ENCODE measurements at places on chromosomes 6 and 20.
A peak's percentile ranks its signal among the peaks of the same experiment; 100 is the strongest.

DNA sequence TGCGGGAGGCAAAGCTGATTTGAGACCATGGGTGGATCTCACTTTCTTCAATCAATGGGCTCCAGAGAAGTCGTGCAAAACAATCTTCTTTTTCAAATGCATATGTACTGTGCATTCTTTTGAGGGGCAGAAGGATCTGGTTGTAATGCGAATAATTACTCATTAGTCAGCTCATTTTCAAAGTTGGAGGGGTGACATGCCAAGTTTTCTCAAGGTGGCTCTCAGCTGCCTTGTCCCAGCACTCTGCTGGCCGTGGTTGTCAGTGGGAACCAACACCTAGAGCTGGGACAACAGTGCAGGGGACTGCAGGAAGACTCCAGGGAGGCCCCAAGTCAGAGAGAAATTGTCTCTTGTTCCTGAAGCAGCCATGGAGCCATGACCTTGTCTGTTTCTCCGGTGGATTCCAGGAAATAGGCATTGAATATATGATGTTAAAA is 25.3 kb downstream of the MYT1 start:
- no peak for DNase-seq

DNA sequence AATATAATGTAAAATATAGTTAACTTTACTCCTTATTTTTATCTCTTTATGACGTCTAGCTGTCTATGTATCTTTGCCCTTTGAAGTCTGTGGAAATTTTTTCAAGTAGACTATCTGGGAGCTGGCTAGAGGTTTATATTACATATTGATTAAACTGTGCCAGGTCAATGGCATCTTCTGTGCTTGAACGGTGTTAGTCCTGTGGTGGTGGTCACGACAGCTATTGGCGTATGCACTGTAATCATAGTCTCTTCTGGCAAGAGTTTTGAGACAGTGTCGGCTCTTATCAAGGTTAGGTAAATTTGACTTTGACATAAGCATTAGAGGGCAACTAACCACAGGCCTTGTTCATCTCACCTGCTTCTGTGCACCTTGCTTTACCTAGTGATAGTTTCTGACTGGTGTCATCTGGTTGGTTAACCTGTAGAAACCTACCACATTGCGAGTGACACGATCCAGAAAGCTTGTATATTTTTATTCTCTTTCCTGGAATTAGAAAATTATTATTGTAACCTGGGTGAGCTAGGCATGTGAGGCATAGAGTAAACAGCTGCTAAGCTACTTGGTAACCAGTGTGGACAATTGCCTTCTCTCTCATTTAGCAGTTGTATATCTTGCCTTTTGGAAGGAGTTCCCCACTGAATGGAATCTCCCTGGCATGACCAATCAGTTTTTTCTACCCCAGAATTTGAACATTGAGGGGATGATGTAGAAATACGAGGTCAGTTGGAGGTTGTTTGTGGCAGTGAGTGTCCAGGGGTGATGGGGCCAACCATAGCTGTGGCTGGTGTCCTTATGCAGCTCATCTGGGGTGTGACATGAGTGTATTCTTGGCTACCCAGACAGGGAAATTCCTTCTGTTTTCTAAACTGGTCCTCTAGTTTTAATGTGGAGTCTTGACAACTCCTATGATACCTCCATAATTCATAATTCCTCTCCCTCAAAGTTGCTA is 45.9 kb downstream of the SH3BGRL2 start:
- DNase-seq = no peak

- no peak for DNase-seq
Measured at GRCh38 chr20:42530855-42531448, 658.8 kb downstream of the PTPRT start.

DNA sequence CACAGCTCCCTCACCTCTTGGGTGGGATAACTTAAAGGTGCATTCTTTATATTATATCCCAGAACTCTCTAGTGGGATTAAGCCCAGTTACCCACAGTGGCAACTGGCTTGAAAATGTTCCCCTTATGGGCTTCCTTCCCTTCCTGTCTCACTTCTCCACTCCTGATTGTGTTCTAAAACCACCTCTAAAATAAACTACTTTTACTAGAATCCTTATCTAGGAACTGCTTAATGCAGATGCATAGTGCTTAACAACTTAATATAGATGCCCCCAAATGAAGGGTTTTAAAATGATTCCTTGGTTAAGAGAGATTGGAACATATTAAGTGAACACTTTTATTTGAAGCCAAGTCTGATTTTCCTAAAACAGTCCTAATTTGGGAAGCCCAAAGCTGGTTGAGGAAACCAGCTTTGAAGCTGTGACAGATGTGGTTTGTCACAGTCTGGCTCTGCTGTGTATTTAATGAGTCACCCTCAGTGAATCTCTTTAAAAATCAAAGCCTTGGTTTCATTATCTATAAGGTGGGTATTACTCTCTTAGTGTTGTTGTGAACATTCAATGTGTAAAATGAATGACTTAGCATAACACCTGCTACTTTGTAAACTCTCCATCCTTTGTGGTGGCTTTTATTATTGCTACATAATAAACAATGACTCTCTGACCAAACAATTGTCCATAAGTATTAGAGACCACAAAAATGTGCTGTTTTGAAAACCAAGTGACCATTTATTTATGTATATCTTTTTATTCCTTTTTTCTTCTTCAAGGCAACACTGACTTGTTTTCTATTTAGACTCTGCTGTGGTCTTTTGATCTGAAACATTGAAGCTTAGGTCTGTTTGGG is 24.4 kb downstream of the PLCB1 start:
- peak; percentile 75 for DNase-seq

DNA sequence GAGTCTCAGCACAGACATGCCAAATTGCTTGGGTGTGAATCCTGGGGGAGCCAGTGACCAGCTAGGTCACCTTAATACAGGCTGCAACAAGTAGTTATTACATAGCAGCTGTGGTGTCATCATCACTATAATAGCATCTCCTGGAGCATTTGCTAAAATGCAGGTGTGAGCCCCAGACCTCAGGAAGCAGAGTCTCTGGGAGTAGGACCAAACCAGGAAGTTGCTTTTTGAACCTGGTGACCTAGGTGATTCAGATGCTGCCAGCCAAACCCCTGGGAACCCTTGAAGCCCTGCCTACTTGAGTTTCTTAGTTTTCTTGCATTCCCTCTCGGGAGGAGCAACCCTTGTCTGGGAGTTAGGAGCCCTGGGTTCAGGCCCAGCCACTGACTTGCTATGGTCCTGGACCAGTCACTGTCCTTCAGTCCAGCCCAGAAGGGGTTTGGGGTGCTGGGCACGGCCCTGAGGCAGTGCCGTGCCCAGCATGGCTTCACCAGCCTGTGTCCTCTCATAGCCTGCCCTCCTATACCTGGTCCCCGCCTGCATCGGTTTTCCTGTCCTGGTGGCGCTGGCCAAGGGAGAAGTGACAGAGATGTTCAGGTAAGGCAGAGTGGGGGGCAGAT is 39.3 kb upstream of the ID1 start:
- no peak for DNase-seq

DNA sequence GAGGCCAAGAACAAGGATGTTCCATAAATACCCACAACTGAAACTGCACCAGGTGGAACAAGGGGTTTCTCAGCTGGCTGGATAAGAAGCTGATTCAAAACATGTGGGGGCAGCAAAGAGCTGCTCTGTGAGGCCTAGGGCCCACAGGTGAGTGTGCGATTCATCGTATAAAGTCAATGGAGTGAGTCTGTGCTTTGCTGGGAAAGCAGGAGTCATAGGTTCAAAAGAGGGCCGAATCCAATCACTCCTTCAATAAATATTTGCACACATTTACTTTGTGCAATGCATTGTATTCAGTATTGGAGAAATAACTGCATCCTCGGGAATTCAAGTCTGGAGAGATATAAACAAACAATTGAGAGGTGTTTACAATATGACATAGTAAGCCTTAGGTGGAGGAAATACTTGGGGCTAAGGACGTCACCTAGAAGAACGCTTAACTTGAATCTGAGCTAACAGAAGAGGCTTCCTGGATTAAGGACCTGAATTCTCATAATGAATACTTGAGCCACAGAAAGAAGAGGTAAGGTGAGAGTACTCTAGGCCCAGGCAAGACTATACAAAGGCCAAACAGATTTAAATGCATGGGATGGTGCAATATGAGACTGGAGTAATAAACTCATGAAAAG is 83.7 kb upstream of the TMEM30A start:
- peak; percentile 78 for DNase-seq

DNA sequence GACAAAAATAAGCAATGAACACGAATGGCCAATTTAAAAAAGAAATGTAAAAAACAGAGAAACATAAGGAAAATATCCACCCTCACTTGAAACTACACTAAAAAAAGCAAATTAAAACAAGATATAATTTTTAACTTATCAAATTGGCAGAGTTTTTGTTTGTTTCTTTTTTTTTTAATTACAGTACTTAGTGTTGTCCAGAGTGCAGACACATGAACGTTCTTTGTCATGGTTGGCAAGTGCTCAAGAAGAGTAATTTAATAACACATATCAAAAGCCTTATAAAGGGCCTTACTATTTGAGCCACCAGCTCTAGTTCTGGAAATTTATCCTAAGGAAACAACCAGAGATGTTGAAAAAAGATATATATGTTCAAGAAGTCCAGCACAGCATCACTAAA is 142.3 kb downstream of the ATXN1 start:
- DNase-seq = no peak

GRCh38 chr20:9344083-9344920 is 170.1 kb upstream of the LAMP5 start:
- DNase-seq = peak; percentile 79

DNA sequence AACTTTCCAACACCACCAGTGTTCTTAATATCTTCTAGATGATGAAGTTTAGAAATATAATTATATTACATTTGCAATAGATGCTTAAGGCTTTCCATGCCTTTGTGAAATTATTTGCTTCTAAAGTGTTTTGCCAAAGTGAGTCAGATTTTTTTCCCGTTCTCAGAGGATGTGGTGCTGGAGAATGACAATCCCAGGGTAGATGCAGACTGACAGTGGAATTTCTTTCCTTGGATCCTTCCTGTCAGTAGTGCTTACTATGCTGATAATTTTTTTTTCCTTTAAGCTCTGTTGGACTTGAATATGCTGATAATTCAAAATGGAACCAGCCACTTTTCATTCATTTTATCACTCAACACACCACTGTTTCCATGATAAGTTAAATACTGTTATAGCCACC is 59.9 kb upstream of the SOX4 start:
- no peak for DNase-seq

DNA sequence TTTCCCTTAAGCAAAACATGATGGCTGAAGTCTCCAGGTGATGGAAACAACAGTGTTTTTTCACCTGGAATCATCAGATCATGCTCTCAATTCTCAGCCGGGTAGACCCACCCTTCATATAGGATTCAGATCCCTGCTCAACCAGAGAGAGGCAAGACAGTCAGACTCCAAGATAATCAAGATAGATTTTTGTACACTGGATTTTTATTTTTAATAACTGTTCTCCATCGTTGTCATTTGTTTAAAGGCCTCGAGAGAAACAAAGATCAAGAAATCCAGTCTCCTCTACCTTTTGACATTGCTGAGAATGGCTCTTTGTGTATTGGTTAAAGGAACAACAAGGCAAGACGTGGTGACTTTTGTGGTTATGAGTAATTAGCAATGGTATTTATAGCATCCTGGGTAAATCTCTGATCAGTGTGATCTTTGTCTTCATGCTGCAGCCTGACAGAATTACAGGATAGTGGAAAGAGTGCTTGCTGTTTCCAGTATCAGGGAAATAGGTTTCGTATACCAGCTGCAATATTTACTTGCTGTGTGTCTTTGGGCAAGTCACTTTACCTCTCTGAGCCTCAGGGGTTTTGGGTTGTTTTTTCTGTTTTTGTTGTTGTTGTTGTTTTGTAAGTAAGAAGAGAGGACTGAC is 29.9 kb downstream of the ID4 start:
- no peak for DNase-seq

- no peak for DNase-seq
Measured at GRCh38 chr6:9405369-9405768, 970.0 kb upstream of the SLC35B3 start.

GRCh38 chr20:33826270-33826897 is 15.2 kb downstream of the CHMP4B start:
- DNase-seq = no peak

- DNase-seq = no peak
Measured at GRCh38 chr6:134925800-134926199, 24.1 kb downstream of the ALDH8A1 start.

- DNase-seq = no peak
Measured at GRCh38 chr20:60795651-60796050, 456.4 kb upstream of the CDH4 start.

GRCh38 chr6:133895573-133896343 is 6.8 kb downstream of the TCF21 start:
- no peak for DNase-seq

DNA sequence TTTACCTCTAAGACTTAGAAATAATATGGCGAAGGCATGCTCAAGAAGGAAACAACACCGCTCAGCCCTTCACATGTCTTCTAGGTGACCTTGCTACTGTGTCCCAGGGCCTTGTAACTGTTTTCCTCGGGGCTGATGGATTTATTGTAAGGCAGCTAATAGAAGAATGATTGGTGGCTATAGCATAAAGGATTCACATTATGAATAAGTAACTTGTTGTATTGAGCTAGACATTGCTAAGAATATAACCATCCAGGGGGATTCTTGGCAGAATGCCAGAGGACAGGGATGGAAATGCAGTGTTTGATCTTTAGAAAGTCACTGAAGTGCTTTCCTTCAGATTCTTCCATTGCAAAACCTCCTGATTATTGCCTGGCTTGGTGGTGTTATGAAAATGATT is 54.9 kb downstream of the PLEKHG1 start:
- no peak for DNase-seq

GRCh38 chr6:125765944-125766343 is 16.5 kb downstream of the HEY2 start:
- no peak for DNase-seq

- peak; percentile 39 for DNase-seq
Measured at GRCh38 chr6:27295301-27296079, 16.6 kb downstream of the POM121L2 start.

- no peak for DNase-seq
Measured at GRCh38 chr20:3631534-3631933, 31.7 kb downstream of the GFRA4 start.

DNA sequence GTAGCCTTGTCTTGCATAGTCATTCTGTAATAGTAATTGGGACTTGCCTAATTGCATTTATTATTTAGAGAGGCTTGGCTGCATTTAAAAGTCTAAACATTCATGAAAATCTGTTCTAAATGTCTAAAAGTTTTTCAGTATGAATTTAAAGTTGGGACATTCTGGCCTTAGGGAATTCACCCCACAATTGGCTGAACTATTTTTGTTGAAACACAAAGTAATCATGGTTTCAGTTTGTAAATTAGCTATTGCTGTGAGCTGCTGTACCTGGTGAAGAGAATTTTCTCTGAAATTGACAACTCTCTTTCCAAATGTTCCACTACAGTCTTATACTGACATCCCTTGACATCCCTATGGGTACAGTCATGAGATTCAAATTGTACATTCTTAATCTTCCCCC is 253.0 kb downstream of the FARS2 start:
- DNase-seq = no peak

GRCh38 chr6:30928677-30929076 is 3.3 kb downstream of the SFTA2 start:
- no peak for DNase-seq

GRCh38 chr6:31579546-31580437 is 2.4 kb downstream of the LTB start:
- no peak for DNase-seq

GRCh38 chr6:44715925-44716324 is 328.4 kb downstream of the CDC5L start:
- no peak for DNase-seq

Data from dermis microvascular lymphatic vessel endothelial cell (primary cell).